ENCODE measurements at places on chromosomes 1 and 21. TPM values are rescaled to one million over a fixed set of nuclear protein-coding genes. Genes with fewer than 3 reads are reported as not detected.

DNA sequence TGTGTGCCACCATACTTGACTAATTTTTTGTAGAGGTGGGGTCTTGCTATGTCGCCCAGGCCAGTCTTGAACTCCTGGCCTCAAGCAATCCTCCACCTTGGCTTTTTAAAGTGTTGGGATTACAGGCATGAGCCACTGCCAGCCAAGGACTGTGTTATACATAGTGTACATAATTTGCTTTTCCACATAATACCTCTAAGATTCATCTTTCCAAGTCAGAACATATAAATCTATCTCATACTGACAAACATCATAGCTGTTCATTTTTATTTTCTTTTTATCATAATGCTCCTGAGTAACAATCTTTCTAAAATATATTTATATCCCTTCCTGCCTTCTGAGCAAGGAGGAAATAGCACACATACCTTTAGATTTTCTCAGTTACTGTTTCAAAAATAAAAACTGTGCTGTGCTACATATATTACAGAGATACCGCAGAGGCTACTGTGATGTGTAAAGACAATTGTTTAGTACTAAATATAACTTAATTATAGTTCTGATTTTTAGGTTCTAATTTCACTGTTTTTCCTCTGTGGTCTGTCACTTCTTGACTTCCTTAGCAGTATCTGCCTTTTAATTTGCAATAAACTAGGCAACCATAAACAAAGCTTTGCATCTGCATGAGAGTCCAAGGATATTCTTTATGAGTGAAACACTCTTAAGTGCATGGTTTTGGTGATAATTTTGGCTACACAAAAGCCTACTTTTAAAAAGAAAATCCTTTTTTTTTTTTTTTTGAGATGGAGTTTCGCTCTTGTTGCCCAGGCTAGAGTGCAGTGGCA lies 59.3 kb downstream of the EYA3 start:
- no peak for DNase-seq

DNA sequence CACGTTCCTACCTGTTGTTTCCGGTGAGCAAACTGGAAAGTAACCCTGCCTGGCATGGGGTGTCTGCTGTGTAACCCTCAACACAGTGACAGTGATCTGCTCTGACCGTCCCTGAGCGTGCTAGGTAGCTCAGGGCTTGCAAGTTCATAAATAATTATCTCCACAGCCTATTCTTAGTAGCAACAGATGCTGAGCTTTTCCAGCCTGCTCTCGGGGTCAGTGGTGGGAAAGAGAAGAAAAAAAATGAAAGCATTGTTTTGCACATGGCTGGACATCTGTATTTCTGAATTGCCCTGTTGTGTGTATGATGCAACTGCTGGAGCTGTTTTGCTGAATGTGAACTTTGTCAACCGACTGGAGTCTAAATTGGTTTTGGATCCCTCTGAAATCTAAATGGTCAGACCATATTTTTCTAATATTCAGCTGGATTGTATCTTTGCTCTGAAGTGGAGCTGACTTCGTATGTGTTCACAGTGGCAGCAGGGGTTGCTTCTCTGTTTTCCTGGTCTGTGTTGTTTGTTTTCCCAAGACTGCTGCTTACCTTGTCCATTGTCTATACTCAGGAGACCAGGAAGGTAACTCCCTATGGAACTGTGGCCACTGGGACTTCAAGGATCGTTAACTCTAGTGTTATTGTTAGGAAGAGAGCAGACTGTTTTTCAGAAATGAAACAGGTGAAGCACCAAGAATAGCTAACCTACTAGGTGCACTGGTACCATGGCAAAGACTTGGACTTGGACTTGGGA lies 27.0 kb downstream of the TGFB2 start:
- DNase-seq: peak; percentile 82

DNA sequence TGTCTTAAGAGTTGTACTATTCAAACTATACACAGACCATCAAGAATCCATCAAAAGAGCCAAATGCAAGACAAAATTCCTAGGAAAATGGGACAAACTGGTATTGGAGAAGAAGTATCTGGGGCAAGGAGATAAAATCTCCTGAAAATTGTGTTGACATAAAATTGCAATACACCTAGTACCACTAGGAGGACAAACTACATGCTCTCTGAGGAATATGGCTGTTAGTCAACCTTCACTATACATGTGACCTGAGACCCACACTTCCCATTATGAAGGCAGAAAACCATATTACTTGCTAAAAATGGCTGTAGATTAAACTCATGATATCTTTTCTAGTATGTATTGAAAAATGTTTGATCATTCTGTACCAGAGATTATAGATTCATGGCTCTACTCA lies 30.0 kb downstream of the IRF2BP2 start:
- no peak for DNase-seq

The LCE3E gene
- not detected for polyA plus RNA-seq
